ENCODE measurements at places on chromosomes 7 and 10.
A peak's percentile ranks its signal among the peaks of the same experiment; 100 is the strongest.

GRCh38 chr10:109928475-109928891 lies 5.2 kb upstream of the XPNPEP1 start:
- DNase-seq: peak; percentile 95

DNA sequence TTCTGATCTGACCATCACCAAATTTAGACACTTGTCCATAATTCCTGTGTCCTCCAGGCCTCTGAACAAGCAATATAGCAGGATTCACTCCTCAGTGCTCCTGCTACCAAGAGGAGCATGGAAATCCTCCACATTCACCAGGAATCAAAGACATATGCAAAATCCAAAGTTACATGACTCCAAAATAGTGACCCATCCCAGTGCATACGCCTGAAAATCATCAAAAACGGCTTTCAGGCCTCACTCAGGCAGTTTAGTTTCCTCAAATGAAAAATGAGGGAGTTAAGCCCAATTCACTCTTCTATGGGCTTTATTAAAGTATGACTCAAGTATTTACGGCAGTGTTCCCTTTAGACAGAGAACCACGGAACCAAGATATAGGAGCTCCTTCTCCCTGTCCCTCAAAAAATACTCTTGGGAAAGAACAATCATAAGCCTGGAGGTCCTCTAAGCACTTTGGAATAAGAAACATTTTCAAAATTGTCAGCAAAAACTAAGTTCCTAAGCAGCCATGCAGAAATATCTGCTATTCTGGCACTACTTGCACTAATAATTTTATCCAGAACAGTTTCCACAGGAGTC lies 240.7 kb downstream of the PARD3 start:
- peak; percentile 36 for DNase-seq

DNA sequence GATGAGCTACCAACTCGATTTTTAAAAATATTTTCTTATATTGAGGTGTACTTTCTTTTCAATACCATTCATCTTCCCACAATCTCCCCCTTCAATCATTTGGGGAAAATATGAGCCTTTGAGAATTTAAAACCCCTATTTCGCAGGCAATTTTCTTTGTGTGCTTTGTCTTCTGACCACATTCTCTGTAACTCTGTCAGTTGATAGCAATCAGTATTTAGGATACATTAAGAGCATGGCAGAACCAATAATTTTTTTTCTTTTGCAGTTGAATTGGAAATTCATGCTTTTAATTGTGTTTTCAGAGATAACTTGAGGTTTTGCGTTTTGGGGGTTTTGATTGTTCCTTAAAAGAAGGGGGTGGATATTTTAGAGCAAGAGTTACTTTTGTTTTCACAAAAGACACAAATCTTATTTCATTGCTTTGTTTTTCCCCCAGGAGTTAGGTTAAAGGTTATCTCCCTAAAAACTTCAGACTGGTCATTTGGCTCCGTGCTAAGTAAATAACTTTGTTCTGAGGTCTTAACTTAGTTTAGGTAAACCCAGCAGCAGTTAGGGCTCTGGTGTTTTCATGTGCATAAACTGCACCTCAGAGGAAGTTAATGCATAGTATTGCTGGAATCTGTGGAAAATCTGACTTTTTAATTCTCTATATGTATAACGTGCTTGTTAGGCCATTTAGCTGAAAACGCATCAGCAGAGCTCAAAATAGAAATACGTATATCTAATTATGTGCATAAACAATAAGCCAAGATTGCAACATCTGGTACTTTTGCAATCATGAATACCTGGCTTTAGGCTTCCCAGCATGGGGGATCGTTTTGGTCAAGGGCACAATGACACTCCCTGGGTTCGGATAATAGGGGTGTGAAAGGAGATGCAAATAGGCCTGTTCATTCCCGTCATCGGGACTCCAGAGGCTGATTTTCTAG lies 676.4 kb upstream of the ANKRD30A start:
- DNase-seq: peak; percentile 22

DNA sequence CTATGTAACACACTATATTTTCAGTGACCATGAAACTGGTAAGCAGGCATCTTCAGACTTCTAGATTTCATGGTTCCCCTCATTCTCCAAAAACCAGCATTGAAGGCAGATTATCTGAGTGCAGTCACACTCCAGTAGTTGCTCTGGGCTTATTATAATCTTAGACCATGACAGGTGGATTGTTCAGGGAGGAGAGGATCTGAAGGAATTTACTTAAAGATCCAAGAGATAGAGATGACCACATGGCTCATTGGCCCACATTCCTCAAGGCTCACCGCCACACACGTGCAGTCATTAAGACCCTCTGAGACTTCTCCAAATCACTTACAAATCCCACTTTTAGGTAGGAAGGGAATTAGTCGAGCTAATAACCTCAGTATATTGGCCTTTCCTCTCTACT lies 55.2 kb downstream of the GSAP start:
- DNase-seq: no peak

DNA sequence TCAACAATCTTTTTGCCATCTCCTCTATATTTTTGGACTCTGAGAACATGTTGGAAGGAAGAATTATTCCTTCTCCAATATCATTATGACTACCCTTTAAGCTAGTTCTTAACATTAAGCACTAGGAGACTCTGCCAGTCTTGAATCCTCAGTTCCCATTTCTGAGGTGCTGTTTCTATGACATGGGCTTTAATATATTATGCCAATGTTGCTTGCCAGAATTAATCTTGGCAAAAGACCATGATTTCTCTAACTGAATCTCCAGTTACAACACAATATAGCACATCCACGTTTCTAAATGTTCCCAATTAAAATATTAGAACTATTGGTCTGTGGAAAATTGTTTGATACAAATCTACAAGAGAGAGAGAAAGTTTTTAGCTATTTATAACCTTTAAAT lies 250.0 kb downstream of the HGF start:
- no peak for DNase-seq

DNA sequence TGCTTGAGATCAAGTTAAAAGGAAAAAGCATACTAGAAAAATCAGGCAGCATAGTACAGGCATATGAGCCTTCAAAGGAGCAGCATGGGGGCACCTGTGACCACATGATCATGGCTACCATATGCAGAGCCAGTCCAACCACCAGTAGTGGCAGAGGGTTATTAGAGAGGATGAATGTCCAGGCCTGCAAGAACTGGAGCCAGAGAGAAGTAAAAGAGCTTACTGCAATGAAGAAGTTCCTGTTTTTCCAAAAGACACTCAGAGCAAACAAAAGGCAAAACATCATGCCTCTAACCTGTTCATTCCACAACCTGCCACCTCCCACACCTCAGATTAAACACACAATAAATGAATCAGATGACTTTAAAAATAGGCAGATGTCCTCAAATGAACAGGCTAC lies 99.6 kb upstream of the NAMPT start:
- no peak for DNase-seq

- DNase-seq: no peak
Observed at GRCh38 chr10:62946278-62946677, 130.1 kb upstream of the EGR2 start.

GRCh38 chr10:78231939-78232338 lies 198.3 kb downstream of the RPS24 start:
- DNase-seq: peak; percentile 53

DNA sequence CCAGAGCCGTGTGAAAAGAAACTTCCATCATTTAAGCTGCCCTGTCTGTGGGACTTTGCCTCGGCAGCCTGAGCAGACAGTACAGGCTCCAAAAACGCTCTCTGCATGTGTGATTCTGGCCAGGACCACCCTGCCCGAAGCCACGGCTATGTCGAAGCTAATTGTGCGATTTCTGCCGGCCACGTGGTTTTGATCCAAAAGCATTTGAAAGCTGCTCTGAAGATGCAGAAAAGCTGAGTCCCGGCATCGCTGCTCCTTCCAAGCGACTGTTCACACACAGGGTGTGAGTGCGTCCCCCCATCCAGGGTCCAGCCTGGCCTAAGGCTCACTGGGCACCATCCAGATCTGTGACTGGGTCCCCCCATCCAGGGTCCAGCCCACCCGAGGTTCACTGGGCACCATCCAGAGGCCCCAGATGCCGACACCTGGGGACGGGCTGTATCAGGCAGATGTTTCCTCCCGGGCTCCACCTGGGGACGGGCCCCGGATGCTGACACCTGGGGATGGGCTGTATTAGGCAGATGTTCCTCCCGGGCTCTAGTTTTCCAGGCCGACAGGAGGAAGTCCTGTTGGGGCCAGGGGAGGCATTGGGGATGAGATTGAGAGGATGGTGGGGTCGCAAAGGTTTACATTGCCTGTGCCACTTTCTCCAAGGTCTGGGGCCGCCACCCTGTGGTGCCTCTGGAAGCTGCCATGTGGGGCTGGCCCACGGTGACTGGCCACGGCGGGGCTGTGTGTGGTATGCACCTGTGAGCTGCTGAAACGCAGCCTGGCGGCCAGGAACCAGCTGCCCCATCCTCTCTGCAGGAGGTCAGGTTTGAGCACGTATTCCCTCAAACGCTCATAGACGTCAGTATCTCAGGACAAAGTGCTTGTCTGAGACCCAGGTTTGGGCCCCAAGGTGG lies 527.4 kb downstream of the DNAJB6 start:
- DNase-seq: no peak

DNA sequence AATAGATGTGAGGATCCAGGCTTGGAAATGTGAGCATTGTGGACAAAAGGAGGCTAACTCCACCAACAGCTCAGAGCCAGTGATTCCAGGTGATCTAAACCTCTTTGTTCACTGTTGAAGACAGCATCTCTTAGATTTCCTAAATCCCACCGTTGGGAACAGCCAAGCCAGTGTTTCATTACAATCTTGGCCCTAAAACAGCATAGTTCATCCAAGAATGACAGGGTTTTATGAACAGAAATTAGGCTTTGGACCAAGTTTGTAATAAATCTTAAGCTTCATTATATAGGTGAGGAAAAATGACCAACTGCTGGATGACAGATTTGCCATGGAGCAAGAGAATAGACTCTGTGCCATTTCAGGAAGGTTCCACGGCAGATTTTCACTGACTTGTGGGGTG lies 65.8 kb downstream of the MTURN start:
- no peak for DNase-seq

DNA sequence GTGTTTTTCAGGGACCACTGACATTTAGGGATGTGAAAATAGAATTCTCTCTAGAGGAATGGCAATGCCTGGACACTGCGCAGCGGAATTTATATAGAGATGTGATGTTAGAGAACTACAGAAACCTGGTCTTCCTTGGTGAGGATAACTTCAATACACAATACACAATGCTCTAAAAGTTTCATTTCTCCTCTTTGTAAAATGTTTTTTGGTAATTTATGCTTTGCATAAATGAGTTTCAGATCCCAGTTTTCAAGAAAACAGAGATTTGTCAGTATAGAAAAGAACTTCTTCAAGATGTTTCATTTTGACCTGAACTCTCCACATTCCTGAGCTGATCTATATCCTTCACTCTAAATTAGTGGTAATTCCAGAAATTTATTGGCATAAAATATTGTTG lies 14.2 kb downstream of the ZNF92 start:
- no peak for DNase-seq

DNA sequence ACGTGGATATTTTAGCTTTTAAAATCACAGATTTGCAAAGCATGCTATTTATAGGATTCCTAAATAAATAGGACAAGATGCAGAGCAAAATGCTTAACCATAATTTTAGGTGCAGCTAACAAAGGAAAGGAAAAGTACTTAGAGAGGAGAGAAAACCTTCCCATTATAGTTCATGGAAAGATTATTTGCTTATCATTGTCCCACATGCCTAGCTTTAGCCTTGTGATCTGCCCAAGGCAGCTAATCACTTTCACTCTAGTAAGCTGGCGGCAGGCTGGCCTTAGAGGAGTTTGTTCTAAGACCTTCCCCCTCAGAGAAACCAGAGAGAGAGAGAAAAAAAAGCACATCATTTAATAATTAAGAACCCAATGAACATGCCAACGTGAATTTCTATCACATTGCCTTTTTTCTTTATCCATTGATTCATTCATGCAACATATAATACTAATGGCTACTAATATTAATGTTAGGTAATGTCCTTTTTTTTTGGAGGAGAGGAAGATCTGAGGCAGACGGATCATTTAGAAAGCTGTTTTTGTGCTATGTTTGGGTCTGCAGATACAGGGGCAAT lies 274.6 kb downstream of the ARL4A start:
- DNase-seq: no peak

DNA sequence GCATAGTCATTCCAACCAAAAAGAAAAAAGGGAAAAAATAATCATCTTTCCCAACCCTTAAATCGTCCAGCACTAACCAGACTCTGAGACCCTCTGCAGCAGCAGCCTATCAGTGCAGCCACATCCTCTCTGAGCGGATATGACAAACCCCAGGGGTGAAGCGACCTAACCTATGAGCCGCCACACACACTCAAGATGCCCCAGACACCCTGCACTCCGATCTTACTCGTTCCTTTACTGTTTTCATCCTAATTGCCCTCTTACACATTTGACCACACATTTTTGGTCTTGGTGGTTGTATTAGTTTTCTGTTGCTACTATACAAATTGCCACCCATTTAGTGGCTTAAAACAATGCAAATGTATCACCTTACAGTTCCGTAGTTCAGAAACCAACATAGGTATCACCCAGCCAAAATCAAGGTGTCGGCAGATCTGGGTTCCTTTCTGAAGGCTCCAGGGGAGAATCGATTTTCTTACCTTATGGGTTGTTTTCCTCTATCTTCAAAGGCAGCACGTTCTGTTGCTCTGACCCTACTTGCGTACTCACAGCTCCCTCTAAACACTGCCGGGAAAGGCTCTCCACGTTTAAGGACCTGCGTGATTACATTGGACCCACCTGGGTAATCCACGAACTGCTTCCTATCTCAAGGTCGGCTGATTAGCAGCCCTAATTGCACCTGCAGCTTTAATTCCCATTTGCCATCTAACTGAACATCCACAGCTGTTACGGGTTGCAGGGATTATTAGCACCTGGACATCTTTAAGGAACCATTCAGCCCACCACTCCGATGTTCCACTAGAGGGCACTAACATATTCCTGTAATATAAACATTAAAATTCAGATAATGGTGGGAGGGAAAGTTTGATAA lies 37.3 kb upstream of the PRSS1 start:
- peak; percentile 52 for DNase-seq

DNA sequence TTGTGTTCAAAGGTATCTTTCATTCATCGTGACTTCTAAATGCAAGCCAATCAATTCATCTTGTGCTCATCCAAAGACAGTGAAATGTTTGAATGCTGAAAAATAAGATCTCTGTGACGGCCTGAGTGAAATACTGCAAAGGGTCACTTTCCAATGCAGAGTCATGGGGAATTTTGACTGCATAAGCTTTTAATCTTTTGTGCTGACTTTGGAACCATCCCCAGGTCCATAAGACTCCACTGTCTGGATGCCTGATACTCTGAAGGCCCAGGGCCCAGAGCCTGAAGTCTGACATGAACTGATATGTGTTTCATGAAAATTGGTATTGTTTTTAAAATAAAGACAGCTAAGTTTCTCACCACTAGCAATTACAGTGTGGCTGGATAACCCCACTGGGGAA lies 39.0 kb downstream of the PPP1R3C start:
- DNase-seq: peak; percentile 49

- DNase-seq: peak; percentile 50
Observed at GRCh38 chr7:154953006-154953684, 49.8 kb downstream of the PAXIP1 start.

- DNase-seq: peak; percentile 42
Observed at GRCh38 chr10:91745090-91745831, 53.0 kb upstream of the TNKS2 start.

GRCh38 chr10:84447701-84448400 lies 119.5 kb downstream of the CCSER2 start:
- no peak for DNase-seq

GRCh38 chr10:70538731-70539338 lies 60.3 kb downstream of the PALD1 start:
- DNase-seq: no peak
